ENCODE measurements at places on chromosomes 1 and 21. TPM values are rescaled to one million over a fixed set of nuclear protein-coding genes. Genes with fewer than 3 reads are reported as not detected.

Gene LRRC38
- total RNA-seq: not detected

- DNase-seq: no peak
Observed at GRCh38 chr21:31870472-31871193, 2.2 kb upstream of the HUNK start.

DNA sequence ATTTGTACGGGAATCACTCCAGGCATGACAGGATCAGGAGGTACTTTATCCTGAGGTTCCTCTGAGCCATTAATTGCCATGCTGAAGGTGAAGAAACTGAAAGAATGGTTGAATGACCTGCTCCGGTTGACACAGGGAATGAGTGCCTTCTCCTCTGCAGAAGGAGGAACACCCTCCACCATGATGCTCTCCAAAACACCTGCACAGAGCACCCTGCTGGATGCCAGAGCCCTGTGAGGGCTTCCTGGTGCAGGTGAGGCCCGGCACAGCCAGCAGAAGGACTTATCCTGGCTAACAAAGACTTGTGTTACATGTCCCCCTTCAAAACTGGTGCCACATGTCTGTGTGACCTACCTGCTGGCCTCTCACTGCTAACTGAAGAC, 14.3 kb upstream of the LBR start:
- no peak for DNase-seq

DNA sequence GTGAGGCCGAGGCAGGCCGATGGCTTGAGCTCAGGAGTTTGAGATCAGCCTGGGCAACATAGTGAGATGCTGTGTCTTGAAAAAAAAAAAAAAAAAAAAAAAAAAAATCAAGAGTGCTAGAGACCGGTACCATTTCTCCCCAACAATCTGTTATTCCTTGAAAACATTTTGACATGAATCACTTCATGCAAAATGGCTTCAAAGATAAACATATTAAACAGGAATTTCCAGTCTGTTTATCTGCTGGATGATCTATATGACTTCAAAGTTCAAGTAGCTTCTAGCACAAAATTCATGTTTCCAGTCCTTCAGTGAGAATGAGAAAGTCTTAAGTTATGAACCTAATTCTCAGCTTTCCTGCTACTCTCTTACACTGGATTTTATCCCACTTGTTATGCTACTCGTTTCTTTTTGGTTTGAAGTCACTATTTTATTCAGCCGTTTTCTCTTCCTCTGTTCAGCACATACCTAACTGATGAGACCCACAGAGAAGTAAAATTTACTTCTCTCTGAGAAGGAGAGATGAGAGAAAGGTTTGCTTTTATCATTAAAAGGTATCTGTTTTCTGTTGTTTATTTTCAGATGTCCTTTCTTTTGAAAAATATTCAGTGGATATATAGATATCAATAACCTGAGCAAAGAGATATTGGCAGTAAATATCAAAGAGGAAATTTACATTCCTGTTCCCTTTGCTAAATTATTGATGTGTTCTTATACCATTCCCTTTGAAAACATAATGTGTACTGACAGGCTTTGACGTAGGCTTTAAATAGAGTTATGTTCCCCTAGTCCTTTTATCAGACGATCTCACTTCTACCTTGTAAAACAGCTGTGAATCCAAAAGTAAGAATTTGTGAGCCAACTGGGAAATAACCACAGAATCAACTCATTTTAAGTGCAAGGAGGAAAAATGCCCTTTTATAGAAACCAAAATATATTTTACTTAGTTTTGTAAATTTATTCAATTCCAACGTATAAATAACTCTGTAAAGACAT, 38.2 kb downstream of the CD46 start:
- no peak for DNase-seq

GRCh38 chr1:169312084-169312954, 55.3 kb downstream of the NME7 start:
- DNase-seq: peak; percentile 31

GRCh38 chr1:37479255-37480124, 5.1 kb downstream of the ZC3H12A start:
- peak; percentile 99 for DNase-seq

DNA sequence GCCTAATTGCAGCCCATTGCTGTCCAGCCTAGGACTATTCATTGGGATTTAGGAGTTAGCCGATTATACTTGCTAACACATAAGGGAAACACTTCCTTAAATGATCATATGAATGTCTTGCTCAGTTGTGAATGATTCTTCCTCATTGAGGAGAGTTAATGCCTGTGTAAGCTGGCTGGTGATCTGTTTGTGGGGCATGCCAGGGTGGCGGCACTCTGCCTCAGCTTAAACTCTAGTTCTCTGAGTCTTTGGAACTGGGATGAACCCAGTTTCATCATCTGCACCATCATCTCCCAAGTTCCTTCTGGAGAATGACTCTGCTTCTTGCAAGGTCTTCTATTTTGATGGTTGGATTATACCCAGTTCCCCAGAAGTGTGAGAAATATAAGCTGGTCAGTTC, 23.9 kb upstream of the SLAMF6 start:
- DNase-seq: peak; percentile 62

- DNase-seq: peak; percentile 58
Observed at GRCh38 chr1:183807549-183808168, 2.7 kb downstream of the RGL1 start.

GRCh38 chr21:39454949-39455668, 3.3 kb downstream of the SH3BGR start:
- DNase-seq: no peak

- no peak for DNase-seq
Observed at GRCh38 chr1:44390277-44390676, 14.8 kb upstream of the RNF220 start.

All from upper lobe of left lung (tissue), 6 donors.